ENCODE measurements at places on chromosomes 12 and 14.

DNA sequence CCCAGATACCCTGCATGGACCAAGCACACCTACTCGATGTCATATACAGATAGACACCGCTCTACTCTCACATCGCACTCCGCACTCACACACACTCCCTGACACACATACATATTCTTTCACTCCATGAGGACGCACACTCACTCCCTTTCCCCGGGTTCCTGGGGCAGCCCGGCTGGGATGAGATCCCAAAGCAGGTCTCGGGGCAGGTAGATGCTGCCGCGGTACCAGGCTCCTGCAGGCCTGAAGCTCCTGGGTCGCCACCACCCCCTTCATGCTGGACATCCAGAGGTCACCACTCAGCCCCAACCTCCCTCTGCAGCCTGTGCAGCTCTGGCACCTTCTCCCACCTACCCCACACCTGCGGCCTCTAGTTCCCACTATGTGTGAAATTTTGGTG lies 2.3 kb downstream of the C1QL4 start:
- DNase-seq, result no peak

DNA sequence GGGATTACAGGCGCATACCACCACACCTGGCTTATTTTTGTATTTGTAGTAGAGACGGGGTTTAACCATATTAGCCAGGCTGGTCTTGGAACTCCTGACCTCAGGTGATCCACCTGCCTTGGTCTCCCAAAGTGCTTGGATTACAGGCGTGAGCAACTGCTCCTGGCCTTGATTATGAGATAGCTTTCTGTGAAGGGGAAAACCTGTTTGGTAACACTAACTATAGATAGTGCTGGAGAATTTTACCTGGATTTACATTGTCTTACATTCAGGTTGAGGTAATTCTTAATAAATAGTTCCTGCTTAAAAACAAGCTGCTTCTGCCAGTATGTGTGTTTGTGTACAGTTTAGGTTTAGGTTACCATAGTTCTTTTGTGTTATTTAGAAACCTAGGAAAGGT lies 77.1 kb downstream of the MON2 start:
- no peak for DNase-seq

GRCh38 chr12:75631831-75632230 lies 120.4 kb upstream of the KRR1 start:
- DNase-seq, result no peak

- no peak for DNase-seq
These were observed 94.3 kb downstream of the FUT8 start for GRCh38 chr14:65506801-65507200.

DNA sequence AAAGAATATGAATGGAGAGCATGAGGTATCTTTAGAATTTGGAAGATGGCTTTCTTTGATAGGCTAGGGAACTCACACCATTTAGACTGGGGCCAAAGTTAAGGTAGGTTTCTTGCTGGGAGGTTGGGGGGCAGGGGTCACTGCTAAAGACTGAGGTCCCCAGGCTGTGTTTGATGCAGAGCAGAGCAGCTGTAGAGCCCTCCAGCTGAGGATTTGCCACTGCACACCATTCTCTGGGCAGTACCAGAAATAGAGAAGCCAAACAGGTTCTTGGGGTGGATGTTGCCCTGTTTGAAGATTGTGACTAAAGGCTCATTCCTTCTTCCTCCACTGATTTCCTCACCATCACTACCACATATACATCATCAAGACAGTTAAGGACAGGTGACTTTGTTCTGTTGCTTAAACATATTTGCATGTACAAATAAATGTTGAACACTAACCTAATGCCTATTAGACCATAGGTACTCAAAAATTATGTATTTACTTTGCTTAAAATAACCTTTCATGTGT lies 7.9 kb downstream of the NTF3 start:
- no peak for DNase-seq

GRCh38 chr14:77467801-77468200 lies 9.9 kb downstream of the AHSA1 start:
- DNase-seq, result no peak

GRCh38 chr14:92122351-92122677 lies 545 bp downstream of the CPSF2 start:
- DNase-seq, result no peak

- no peak for DNase-seq
These were observed 30.1 kb upstream of the PWP1 start for GRCh38 chr12:107655281-107656065.

GRCh38 chr14:106811162-106811561 lies 1284.8 kb downstream of the TMEM121 start:
- DNase-seq, result no peak

GRCh38 chr14:59919570-59920377 lies at the start of gene LRRC9:
TSS of gene LRRC9 (plus strand) at chr14:59920144.
- peak; percentile 28 for DNase-seq
